T1000 (cell line): ENCODE measurements at places on chromosomes 7 and 10.
A peak's percentile ranks its signal among the peaks of the same experiment; 100 is the strongest.

DNA sequence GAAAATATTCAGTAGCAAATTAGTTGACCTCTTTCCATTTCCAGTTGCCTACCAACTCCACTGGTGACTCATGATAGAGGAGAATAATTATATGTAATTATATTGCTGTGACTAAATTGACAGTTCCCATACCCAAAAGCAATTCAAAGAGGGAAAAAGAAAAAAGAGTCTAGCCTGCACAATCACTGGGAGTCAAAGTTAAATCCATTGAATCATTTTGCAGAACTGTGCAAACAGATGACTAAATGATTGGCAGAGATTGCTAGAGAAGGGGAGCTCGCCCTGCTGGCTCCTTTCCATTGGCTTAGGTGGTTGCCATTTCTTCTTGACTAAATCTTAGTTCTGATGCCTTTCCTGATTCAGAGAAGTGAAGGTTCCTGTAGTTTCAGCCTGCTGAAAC lies 1228.6 kb upstream of the SORCS1 start:
- no peak for DNase-seq

DNA sequence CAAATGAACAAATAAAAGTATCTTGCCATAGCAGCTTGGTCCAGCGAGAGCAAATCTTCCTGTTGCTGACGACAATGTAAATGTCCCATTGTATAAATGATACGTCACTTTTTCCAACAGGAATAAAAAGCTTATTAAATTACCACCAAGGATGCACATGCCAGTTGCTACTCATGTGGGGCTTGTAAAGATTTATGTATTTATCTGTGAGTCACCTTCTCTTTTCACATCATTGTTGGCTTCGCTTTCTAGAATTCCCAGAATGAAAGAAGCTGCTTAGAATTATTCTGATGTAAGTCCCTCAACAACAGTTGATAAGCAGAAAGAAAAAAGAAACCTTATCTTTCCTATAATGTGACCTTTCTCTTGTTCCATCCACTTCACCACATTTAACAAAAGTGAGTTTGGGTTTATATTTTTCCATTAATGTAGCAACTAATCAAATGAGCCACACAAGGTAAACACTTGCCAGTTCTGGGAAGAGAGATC lies 22.4 kb downstream of the DNAJC12 start:
- peak; percentile 4 for DNase-seq

DNA sequence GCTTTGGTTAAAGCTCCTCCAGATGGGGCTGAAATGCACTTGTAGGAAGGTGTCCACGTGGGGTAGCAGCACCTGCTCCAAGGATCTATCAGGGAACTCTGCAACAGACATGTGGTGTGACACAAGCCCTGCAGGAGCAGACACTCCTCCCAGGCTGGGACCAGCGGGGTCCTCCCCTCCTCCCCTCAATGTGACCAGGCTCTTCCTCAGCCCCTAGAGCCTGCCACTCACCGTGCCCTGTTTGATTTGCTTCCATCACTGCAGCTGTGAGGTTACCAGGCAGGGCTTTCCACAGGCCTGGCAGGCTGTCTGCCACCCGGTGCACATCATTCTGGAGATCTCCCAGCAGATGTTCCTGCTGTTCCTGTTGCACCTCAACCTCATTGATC lies 13.4 kb downstream of the MMRN2 start:
- no peak for DNase-seq

DNA sequence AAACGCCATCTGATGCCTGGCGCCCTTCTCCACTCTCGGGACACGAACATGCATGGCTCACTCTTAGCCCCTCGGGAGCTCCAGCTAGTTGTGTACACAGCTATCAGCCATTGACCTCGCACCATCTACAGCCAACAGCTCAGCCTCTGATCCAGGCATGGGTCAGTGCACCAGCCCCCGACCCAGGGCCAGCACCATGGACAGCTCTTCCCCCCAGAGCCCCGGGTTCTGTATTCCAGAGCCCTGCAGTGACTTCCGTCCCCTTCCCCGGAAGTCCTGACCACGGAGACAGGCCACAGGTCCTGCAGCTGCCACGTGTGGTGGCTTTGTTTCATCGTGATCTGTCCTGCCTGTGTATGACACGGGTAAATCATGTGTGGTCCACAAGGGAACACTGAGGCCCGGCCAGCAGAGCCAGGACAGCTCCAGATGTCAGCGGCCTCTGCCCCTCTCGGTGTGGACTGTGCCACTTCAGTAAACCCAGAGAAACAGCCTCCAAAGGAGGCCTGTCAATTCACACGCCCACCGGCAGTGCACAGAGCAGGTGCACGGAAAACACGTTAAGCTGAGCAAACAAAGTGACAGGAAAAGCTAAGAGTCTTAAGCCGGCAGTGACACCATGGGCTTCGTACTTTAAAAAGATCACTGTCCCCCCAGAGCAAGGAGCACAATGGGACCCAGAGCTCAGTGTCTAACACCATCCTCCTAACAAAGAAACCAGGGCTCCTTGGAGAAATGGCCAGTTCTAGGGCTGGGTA lies 13.0 kb downstream of the STK32C start:
- DNase-seq, result no peak

GRCh38 chr10:34403512-34403911 lies 411.6 kb downstream of the PARD3 start:
- DNase-seq, result no peak

DNA sequence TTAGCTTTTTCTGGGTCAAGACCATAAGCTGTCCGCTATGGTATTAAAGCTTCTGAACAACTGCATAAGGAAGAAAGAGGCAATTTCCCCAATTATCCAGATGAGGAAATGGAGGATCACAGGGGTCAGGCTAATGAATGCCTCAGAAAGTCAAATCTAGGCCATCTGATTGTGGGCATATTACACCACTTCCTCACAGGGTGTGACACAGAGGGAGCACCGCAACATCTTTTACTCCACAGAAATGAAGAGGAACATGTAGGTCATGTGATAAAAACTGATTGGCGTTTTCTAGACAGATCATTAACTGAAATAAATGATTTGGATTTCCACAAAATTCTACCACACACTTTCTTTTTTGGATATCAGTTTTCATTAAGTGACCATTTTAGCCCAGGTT lies 384.4 kb downstream of the PARD3 start:
- no peak for DNase-seq

DNA sequence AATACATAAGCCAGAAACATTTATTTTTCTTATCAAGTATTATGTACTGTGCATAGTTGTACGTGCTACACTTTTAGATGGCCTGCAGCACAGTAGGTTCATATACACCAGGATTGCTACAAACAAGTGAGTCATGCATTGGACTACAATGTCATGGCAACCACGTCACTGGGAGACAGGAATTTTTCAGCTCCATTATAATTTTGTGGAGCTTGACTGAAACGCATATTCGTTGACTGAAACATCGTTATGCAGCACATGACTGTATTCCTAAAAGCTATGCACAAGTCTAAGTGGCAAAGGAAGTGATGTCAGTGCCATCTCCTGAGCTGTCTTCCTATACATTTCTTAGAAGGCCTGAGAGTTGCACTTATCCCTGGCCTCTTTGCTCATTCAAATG lies 871.8 kb downstream of the IPMK start:
- no peak for DNase-seq

GRCh38 chr10:101453318-101453717 lies 99.4 kb downstream of the BTRC start:
- no peak for DNase-seq

DNA sequence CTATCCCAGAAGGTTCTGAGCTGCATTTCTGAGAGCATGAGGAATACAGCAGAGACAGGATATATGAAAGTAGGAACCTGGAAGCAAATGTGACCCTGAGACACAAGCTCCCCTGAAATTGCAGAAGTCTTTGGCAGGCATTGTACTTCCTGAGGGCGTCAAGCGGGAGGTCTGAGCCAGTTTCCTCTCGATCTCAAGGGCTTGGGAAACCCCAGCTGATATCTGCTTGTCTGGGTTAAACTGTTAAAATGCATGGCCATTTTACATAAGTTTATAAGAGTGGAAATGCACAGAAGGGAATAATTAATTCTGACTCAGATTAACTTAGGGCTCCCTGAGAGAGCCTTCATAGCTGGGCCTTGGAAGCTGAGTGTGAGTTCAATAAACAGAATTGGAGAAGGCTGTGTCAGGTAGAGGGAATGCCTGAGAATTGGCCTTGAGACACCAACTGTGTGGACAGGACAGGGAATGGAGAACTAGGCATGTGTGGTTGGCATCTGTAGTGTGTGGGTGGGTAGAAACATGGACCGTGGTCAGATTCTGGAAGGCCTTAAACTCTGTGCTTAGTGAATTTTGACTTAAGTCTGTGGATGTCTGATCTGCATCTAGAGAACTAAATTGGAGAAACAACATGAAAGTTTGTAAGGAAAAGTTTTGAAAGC lies 53.3 kb downstream of the WIPF3 start:
- no peak for DNase-seq

DNA sequence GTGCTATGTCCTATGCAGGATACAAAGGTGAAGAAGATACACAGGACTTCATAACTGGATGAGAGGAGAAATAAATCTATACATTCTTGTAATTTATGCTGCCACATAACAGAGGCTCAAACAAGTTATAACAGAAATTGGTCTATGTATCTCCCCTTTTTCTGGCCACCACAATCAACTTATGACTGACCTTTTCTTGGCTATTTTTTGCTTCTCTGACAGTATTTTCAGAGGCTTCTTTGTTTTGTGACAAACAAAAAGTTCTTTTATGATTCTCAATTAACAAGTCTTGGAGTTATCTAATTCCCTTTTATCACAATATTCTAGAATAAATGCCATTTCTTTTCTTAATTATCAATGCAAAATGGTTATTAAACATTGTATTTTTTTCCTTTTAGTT lies 953.0 kb upstream of the ZWINT start:
- no peak for DNase-seq

GRCh38 chr10:74681917-74682627 lies 144.3 kb upstream of the KAT6B start:
- DNase-seq, result no peak

DNA sequence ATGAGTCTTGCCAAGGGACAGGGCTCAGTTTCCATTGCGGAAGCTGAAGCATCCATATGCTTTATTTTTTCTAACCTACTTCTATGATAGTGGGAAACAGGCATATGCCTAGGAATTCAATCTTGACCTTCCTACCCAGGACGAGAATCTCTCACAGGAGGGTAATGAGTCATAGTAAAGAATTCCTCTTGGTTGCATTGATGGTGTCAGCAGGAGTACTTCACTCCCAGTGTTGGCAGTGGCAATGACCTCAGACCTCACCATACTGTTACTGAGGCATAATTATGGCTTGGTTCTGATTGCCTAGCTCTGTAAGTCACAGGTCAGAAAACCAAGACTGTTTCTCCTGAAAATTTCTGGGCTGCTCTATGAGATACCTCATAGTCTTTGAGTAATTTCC lies 552.9 kb downstream of the ARL4A start:
- DNase-seq, result peak; percentile 13

DNA sequence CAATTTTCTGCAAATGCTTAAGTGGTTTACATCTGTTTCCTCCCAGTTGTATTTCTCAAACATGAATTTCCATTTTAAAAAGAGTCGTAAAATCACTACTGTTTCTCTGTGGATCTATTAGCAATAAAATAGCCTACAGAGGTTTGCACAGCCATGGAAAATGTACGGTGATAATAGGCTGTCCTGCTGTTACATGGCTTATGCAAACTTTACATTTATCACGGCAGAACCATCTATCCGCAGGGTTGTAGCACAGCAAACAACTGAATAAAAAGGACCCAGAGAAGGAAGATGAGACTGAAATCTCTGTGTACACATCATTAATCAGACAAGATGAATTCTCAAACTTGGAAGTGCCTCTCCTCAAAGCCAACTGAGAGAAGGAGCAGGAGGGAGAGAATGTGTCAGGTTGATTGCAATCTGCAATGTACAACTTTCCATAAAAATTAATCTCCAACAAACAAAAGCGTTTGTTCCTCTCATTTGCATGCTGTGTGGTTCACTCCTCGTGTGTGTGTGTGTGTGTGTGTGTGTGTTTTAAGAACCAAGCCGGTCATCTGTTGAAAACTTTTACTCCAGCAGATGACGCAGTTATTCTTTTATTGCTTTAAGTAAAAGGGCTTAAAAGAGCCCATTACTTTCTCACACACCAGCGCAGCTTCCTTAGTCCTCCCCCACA lies 279.3 kb downstream of the SKAP2 start:
- DNase-seq, result no peak

DNA sequence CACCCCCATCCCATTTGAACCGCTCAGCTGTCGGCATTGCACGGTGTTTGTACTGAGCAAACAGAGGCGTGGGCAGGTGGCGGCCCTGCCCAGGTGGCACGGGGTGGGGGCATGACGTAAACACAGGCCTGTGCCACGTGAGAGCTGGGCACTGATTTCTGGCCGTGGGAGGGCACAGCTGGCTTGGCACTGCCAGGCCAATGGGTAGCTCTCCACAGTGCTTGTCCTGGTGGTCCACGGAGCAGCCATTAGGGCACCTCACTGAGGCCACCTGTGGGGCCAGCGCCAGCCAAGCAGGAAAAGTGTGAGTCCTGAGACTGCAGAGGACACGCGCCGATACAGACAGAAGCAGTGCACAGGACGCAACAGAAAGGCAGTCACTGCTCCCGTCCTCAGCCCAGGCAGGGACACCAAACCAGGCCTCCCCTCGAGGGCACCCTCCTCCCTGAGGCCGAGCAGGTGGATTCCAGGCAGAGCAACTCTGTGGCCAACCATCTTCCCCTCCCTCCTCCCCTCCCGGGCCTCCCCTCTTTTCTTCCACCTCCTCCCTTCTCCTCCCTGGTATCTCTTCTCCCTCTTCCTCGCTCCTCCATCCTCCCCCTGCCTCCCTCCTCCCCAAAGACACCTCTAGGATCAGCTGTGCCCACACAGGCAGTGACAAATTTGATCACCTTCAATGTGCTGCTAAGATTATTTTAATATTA lies 258.7 kb downstream of the ELFN1 start:
- DNase-seq, result no peak
